ENCODE measurements at places on chromosomes 16 and 17.

DNA sequence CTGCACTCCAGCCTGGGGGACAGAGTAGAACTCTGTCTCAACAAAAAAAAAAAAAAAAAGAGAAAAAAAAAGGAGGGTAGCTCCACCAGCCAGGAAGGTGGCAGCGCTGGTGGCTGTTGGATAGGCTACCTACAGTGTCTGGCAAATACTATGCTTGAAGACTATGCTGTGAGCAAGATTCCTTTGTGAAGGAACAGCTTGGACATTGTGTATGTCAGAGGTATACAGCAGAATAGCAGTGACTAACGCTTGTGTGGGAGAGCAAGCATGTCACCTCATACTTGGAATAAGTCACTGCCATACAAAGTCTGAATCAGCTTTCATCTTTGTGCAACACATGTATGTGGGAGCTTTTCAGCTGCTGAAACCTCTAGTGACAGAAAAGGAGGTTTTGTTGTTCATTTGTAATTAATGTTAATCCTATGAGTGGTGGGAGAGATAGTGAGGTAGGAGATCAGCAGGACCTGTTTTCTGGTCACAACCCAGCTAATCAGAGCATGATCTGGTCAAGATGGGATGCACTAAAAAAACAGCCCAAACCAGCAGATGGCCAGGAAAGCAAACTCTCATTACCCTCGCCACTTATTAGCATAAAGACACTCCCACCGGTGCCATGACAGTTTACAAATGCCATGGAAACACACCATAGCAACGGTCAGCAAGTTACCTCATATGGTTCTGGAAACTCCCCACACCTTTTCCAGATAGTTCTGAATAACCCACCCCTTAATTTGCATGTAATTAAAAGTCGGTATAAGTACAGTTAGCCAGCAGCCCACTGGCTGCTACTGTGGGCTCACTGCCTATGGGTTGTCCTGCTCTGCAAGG, 6.8 kb upstream of the ITGAD start:
- no peak for DNase-seq

DNA sequence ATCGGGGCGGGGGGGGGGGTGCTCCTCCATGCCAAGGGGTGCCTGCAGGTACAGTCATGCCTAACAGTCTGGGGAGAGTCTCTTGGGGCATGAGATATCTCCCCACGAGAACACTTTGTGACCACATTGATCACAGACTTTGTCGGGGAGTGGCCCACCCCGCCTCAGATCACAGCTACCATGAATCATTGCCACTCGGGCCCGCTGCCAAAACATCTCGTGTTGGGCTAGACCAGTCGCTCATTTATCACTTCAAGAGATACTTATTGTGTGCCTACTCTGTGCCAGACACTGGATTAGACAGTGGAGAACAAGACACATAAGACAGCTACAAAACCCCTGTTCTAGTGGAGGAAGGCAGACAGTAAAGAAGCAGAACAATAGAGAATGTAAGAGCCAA, 72.6 kb downstream of the CLEC16A start:
- no peak for DNase-seq

GRCh38 chr17:81040791-81041337, 5.9 kb downstream of the BAIAP2 start:
- DNase-seq = peak; percentile 61

DNA sequence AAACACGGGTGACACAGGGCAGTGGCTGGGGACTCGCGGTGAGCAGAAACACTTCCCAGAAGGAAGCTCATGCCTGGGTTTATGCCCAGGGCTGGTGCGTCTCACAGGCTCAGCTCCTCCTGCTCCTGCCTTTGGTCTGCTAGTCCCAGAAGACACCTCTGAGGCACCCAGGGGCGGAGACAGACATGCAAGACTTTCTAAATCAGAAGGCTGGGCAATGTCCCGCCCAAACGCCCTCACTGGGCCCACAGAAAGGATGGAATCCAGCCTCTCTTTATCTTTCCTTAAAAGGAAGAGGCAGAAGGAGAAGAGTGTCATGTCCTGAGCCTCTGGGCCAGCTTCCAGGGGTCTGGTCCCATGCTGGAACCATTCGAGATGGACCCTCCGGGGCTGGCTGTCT, 197.7 kb upstream of the RPL38 start:
- no peak for DNase-seq

DNA sequence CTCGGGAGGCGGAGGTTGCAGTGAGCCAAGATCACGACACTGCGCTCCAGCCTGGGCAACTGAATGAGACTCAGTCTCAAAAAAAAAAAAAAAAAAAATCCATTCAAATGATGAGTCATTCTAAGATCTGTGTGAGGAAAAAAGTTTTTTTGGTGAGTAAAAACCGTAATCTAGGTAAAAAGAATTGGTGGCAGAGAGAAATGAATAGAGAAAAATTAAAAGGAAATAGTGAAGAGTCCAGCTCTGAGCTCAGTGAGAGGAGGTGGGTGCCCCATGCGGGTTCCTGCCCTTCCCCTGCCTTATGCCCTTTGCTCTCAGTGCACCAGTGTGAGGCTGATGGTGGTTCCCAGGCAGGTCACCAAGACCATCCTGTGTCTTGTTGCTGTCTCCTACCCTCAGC, 20.9 kb downstream of the GAN start:
- no peak for DNase-seq

DNA sequence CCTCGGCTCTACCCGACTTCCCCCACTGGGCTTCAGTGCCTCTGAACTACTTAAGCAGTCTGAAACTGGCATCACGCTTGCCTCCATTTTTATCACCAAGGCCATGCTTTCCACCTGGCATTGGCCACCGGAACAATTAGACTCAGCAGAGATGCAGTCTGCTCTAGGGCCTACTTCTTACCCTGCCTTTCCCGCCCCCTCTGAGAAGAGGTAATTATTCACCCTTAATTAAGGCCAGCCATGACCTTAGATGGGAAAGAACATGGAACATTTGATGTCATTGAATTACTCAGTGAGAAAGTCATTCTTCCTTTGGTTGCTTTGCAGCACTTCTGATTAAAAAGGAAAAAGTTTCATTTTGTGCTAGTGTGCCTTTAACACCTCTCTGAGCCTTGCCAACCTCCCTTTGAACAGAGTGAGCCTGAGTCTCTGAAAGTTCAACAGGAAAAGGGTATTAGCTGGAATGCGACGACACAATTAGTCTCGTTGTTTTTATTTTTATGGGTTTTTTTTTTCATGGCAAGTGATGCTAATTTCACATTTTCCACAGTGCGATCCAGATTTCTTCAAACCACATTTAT, 60.9 kb upstream of the TNRC6A start:
- no peak for DNase-seq

GRCh38 chr17:9900784-9901183, 4.3 kb downstream of the RCVRN start:
- DNase-seq = no peak

- no peak for DNase-seq
These were observed 253.3 kb downstream of the MAF start for GRCh38 chr16:79347277-79347676.

DNA sequence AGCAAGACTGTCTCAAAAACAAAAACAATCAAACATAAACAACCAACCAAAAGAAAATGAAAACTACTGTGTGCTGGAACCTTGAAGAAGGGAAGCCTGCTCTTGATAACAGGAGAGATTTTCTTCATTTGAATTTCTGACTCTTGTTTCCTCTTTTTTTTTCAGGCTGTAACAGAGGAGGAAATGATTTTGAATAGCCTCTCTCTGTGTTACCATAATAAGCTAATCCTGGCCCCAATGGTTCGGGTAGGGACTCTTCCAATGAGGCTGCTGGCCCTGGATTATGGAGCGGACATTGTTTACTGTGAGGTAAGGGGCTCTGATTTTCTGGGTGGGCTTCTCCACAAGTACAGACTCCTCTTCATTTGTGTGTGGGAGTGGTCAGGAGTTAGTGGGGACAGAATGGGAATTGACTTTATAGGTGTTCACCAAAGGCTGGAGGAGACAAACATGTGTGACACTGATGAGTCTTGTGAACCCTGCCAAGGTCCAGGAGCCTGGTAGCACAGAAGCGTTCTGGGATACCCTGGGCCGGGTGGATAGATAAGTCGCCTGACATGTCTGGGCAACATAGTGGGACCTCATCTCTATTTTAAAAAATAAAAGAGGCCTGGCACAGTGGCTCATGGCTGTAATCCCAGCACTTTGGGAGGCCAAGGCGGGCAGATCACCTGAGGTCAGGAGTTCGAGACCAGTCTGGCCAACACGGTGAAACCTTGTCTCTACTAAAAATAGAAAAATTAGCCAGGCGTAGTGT, 14.9 kb downstream of the DUS2 start:
- DNase-seq = no peak

- DNase-seq = no peak
These were observed 62.8 kb downstream of the NACA2 start for GRCh38 chr17:61528171-61528570.

DNA sequence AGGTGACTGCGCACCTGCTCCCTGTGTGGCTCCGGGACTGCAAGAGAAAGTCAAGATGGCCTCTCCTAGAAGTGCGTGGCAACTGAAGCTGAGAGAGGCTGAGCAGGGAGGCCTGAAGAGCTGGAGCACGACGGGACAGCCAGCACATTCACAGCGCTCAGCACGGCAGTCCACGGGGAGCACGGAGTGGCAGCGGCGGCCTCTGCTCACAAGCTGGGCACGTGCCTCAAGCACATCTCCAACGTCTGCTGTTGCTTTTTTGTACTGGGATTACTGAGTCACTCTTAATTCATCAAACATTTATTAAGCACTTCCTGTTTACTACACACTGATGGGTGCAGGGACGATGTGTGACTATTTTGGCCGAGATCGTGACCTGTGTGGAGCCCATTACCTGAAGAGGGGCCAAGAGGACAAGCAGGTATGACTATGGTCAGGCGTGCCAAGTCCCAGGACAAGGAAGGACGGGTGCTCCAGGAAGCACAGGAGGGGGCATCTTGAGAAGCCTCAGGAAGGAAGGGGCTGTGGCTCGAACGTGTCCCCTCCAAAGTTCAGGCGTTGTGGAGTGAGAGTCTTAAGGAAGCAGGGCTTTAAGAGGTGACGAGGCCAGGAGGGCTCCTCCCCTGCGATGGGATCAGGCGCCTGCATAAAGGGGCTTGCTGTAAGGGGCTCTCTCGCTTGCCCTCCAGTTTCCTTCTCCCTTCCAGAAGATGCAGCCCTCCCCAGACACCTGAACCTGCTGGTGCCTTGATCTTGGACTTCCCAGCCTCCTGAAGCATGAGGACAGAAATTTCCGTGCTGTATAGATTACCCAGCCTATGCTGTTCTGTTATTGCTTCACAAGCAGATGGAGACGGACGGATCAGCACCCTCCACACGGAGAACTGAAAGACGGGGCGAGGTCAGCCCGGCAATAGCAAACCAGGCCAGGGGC, 105.8 kb downstream of the ADCY9 start:
- no peak for DNase-seq
